Urothelium cell line (cell line): ENCODE measurements at places on chromosomes 2 and 18.

DNA sequence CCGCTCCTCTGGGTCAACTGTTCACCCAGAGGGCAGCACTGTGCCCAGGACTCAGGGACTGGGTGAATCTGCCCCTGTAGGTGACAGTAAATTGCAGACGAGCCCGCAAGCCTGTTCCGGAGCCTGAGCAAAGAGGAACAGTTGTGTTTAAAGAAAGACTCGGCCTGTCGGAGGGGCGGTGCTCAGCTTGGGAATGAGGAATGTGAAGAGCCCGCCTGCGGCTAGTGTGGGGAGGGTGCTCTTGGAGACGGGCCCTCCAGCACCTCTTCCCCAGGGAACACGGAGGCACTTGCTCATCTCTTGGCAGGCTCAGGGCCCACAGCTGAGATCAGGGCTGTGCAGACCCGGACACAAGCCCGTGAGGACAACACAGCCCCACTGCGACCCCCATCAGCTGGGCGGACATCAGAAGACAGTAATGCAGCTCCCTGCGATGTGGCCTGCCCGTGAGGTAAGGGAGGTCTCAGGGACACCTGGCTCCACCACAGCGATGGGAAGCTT lies 299.0 kb downstream of the NDUFA10 start:
- no peak for DNase-seq

GRCh38 chr2:130310881-130311280 lies 31.8 kb upstream of the IMP4 start:
- no peak for DNase-seq

DNA sequence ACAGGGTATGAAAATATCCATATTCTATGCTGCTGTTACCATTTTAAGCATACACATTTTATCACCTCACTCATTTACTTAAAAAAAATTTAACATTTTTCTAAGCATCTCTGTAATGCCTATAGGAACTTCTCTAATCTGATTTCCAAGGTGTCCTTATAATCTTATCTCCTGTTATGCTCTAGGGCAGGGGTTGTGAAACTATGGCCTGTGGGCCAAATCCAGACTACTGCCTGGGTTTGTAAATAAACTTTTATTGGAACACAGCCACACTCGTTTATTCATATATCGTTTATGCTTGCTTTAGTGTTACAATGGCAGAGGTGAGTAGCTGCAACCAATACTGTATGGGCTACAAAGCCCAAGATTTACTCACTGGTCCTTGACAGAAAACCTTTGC lies 151.6 kb downstream of the RAPGEF4 start:
- no peak for DNase-seq

- DNase-seq = no peak
These were observed 161.8 kb downstream of the DYSF start for GRCh38 chr2:71614976-71615766.

- DNase-seq = no peak
These were observed 23.7 kb upstream of the ACKR3 start for GRCh38 chr2:236545814-236546480.
